Stimulated activated CD4-positive, alpha-beta T cell treated with anti-CD3 and anti-CD28 coated beads, Interleukin-12 subunit alpha, Interleukin-12 subunit beta, amount 100 ng/mL, for 24 hours (primary cell): ENCODE measurements at places on chromosomes 2 and 18.

DNA sequence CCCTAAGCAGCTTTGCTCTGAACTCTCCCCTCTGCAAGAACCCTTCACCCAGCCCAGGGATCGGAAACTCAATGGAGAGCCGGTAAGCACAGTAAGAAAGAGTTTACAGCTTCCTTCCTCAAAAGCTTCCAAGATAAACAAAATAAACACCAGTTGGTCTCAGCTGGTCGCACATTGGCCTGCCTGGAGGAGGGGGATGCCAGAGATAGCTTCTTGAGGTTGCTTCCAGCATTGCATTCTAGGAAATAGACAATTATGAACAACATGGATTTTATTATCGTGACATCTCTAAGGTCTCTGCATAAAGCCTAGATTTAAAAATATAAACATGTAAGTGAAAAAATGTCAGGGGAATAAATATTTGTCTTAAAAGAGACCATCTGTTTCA is 141.5 kb upstream of the PKDCC start:
- no peak for DNase-seq

- no peak for DNase-seq
These were observed 1289.7 kb downstream of the LRP1B start for GRCh38 chr2:140841141-140841540.

- no peak for DNase-seq
These were observed 33.2 kb downstream of the PTPN4 start for GRCh38 chr2:119792907-119793312.

GRCh38 chr18:79299711-79300110 is 96.0 kb upstream of the NFATC1 start:
- no peak for DNase-seq

- no peak for DNase-seq
These were observed 100.9 kb downstream of the MTCL1 start for GRCh38 chr18:8806100-8806797.

GRCh38 chr18:26696308-26696707 is 148.0 kb upstream of the KCTD1 start:
- no peak for DNase-seq

DNA sequence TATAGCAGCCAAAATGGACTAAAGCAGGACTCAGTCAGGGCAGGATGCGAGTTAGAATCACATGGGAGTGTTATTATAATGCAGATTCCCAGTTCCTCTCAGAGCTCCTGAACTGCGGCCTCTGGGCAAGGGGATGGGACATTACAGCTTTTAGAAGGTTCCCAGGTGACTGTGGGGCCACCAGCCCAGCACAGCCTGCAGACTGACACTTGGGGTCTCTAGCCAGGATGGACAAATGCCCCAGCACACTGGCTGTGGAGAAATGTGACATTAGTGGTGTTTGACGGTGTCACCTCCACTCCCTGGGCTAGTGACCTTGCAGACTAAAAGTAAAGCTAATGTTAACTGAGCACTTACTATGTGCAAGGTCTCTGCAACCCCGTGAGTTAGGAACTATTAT is 238.0 kb upstream of the HS6ST1 start:
- no peak for DNase-seq

DNA sequence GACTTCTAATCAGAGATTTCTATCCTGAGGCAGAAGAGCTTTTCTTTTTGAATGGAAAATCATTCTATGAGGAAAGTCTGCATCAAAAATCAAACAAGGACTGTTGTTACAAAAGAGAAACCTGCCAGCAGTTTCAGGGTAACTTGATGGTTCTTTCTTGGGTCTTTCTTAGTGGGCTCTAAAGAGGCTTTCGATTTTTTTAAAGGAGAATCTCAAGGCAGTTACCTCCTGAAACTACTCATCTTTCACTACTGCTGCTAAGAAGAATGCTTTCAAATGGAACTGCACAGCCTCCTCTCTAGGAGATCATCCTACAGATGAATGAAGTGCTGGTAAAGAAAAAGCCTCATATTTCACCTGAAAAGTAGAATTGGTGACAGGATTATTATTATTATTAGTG is 272.3 kb downstream of the ERBB4 start:
- no peak for DNase-seq

- DNase-seq: no peak
These were observed 68.8 kb upstream of the SMAD7 start for GRCh38 chr18:49019446-49020045.

GRCh38 chr2:157428500-157429175 is 15.3 kb downstream of the CYTIP start:
- DNase-seq: no peak

GRCh38 chr2:163565192-163565591 is 170.6 kb downstream of the FIGN start:
- DNase-seq: no peak
